Pulmonary artery endothelial cell (primary cell): ENCODE measurements at places on chromosomes 4 and X.

DNA sequence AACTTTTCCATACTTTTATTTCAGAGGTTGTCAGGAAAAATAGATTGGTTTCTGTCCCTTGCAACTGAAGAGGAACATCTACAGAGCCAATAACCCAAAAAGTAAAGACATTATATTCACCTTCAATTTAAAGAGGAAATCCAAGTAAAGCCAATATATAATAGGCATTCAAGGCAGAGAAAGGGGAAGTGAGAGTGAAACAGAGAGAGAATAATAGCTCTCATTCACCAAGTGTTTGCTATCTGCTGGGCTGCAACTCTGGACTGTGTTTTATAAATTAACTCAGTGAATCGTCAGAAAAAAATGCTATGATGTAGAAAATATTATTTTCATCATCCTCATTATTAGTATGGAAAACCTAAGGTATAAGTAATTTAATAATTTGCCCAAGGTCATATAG is 448.5 kb downstream of the TRAM1L1 start:
- no peak for DNase-seq

DNA sequence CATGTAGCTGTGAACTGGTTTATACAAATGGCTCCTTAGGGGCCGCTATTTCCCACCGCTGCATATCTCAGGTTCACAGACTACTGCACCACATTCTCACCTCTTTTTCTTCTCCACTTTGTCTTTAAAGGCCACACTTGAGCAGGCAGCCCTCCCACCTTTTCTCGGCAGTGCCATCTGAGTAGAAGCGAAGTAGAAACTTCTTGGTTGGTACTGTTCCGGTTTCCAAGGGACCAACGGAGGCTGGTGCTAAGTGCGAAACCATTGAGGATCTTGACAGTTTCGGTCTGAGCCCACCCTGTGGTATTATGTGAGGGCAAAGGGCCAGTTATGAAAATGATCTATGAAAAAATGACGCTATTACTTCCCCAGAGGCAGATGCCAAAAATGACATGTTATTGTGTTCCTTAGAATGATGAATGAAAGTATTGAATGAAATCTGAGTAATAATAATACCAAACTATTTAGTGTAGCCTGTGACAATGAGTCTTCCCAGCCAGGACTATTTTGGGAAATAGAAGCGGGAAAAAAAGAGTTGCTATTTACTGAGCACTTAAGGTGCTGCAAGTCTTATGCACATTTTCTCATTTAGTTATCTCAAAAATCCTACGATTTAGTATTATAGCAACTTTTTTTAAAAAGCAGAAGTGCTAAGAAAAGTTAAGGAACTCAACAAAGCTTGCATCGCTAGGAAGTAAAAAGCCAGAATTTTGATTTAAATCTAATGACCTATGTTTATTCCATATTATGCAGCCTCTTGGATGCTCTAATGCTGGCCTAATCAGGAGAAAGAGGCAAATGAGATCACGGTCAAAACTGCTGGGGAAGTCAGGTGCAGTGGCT is 29.6 kb upstream of the CHRNA9 start:
- no peak for DNase-seq

- no peak for DNase-seq
Observed at GRCh38 chr4:167397586-167397985, 163.3 kb upstream of the SPOCK3 start.

DNA sequence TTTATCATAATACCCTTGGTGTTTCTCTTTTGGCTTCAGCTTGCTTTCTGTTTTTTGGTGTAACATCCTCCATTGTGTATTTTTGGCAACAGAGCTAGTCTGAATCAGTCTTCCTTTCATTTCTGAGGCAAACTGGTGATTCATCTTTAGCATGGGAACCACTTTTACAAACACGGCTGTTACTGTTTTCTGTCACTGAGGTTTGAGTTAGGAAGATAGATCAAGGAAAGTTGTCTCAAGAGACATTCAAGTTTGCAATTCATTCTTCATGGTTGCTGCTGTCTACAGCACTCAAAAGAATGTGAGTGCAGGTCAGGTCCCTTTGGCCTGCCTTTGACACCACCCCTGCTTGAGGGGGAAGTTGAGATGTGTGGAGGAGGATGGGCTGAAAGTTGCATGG is 36.3 kb downstream of the IL21 start:
- DNase-seq = peak; percentile 26
